ENCODE measurements at places on chromosomes 6 and 20. TPM values are rescaled to one million over a fixed set of nuclear protein-coding genes. Genes with fewer than 3 reads are reported as not detected.

TPD52L1 gene
- total RNA-seq: 0.29 TPM

MAPK13 gene
- 55.7 TPM for total RNA-seq

TBXT gene
- total RNA-seq: not detected

EEF1A2 gene
- total RNA-seq: 0.80 TPM

PBOV1 gene
- not detected for total RNA-seq

MCHR2 gene
- total RNA-seq: not detected

ZSCAN23 gene
- total RNA-seq: 1.1 TPM

TRPC4AP gene
- 53.9 TPM for total RNA-seq

PDE10A gene
- total RNA-seq: not detected

VGLL2 gene
- not detected for total RNA-seq

UST gene
- total RNA-seq: 0.49 TPM

SLC22A16 gene
- total RNA-seq: not detected

EYS gene
- not detected for total RNA-seq

Data from activated T-helper 1 cell treated with anti-CD3 and anti-CD28 coated beads, Interleukin-12 subunit alpha, Interleukin-12 subunit beta, Interleukin-2, Interleukin-4 antibody, amounts not matched to agents 30 ng/mL and 10 ng/mL and 1 ng/mL, durations not matched to agents 14 hours and 24 hours and 36 hours (primary cell).